ENCODE measurements at places on chromosomes 1 and 21.

GRCh38 chr1:21059021-21059420, 117.7 kb downstream of the EIF4G3 start:
- no peak for DNase-seq

DNA sequence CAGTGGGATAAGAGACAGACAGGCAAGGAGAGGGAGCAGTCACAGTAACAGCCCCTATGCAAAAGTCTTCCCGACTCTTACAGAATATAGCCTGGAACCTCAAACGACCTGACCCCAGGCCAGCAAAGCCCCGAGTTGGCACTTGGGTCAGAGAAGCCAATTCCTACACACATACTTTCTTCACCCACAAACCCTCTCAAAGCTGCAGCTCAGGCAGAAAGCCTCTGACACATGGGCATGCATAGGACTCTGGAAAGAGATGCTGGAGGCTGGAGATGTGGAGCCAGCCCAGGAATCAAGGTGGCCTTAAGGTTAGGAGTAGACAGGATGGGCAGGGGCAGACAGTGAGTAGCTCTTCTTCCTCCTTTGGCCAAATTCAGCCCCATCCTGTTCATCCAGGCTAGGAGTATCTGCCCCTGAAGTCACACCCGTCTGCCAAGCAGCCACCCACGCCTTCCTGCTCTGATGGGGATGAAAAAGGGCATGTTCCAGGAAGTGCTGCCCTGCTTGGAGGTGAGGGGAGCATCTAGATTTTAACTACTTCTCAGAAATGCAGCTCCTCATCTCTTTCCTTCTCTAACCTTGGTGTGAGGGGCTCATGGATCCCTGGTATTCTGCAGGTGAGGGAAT, 7.8 kb downstream of the SLC41A1 start:
- peak; percentile 87 for DNase-seq

GRCh38 chr1:88740784-88741183, 56.7 kb downstream of the PKN2 start:
- DNase-seq = no peak

- DNase-seq = no peak
These were observed 79.4 kb downstream of the S1PR1 start for GRCh38 chr1:101316256-101316655.

- peak; percentile 76 for DNase-seq
These were observed 15.2 kb downstream of the BCAN start for GRCh38 chr1:156656806-156657740.

DNA sequence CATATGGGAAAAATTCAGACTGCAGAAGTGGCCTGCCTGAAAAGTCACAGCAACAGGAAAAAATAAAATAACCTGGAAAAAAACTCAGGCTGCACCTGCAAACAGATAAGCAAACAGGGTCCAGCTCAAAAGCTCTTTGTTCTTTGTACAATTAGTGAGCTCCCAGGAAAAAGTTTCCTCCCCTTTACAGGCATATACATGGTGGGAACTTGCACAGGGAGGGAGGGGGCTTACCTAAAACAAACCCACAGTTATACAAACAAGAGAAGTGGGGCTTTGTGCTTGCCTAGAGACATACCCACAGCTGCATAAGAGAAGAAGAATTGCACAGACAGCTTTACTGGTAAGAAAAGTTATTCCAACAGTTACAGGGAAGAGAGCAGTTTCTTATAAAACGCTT, 31.7 kb upstream of the COG2 start:
- no peak for DNase-seq

DNA sequence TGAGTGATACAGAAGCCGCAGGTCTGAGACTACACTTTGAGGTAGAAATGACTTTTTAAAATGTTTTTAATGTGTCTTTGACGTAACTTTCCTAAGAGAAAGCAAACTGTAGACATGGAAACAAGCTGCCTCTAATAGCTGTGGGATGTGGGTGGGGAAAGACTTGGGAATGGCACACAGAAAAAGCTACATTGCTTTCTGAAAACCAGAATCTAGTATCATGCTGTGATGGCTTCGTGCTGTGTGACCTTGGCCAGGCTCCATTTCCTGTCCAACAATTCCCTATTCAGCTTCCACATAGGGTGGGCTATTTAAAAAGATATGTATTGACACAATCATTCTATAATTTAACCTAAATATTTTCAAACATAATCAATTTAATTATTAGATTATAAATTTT, 909.1 kb downstream of the NCAM2 start:
- no peak for DNase-seq

DNA sequence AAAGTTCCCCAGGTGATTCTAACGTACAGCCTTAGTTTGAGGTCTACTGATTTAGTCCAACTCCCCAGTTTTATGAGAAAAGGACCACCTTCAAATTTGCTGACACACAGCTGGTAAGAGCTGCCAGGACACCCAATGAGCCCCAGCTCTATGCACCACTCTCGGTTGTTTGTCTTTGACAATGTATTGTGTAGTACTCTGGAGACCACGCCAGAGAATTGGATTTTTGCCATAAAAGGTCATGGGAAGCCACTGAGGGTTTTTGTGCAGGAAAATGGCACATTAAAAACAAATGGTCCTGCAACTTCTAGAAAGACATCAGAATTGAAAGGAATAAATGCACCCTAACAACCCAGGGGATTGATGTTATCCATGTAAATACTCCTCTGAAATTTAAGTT, 7.1 kb upstream of the IER5 start:
- DNase-seq = no peak

DNA sequence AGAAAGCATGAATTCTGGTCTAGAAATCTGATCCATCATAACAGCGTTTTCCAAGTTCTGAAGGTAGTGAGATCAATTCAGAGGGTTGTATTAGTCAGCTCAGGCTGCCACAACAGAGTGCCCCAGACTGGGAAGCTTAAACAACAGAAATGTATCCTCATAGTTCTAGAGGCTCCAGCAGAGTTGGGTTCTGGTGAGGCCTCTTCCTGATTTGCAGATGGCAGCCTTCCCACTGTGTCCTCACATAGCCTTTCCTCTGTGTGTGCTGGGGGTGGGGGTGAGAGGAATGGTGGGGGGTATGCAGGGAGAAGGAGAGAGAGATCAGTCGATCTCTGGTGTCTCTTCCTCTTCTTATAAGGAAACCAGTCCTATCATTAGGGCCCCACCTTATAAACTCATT, 15.1 kb downstream of the ZBTB8B start:
- DNase-seq = no peak

GRCh38 chr21:41361786-41362604, at the start of gene MX2:
TSS of gene MX2 (plus strand) at chr21:41362027. CDS start at chr21:41376907, 14,880 bp downstream.
- peak; percentile 89 for DNase-seq

DNA sequence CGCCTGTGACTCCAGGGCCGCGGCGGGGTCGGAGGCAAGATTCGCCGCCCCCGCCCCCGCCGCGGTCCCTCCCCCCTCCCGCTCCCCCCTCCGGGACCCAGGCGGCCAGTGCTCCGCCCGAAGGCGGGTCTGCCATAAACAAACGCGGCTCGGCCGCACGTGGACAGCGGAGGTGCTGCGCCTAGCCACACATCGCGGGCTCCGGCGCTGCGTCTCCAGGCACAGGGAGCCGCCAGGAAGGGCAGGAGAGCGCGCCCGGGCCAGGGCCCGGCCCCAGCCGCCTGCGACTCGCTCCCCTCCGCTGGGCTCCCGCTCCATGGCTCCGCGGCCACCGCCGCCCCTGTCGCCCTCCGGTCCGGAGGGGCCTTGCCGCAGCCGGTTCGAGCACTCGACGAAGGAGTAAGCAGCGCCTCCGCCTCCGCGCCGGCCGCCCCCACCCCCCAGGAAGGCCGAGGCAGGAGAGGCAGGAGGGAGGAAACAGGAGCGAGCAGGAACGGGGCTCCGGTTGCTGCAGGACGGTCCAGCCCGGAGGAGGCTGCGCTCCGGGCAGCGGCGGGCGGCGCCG, at the start of gene SIM2:
SIM2 (plus strand) TSS at position 135 of the 565 bp plus-strand sequence. CDS start 632 bp downstream, outside the sequence.
- DNase-seq = no peak

- no peak for DNase-seq
These were observed 73.3 kb upstream of the TINAGL1 start for GRCh38 chr1:31502926-31503511.
